ENCODE measurements at places on chromosomes 11 and 22. TPM values are rescaled to one million over a fixed set of nuclear protein-coding genes. Genes with fewer than 3 reads are reported as not detected.
A peak's percentile ranks its signal among the peaks of the same experiment; 100 is the strongest.

DNA sequence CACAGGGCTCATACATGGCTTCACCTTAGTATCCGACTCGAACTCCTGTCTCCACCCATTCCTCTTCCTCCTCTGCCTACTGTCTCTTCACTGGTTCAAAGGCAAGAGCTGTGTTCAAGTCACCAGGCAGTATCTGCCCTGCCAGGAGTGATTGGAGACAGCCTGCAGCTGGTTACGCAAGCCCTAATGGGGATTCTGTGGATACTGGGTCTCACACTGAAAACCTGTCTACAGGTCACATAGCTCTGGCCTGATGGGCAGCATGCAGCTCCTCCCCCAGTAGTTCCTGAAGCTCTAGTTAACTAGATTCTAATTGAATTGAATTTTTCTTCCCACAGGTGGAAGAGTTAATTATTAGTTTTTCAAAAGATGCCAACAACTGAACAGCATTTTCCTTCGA is 332.2 kb downstream of the TMEM135 start:
- no peak for DNase-seq

DNA sequence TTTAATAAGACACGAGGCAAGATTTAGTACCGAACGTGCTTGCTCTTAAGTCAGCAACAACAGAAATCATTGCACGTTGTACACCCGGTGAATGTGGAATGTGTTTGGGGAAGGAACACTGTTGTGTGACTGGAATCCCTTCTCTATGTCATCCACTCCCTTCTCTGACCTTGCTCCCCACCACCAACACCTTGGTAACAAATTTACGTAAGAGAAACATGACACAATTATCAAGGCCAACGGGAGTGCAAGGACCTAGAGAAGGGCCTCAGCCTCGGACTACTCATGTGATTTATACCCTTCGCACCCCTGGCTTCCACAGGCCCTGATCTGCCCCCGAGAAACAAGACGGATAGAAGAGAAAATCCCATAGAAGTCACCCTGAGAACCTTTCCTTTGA is 236.2 kb downstream of the LARGE1 start:
- DNase-seq = no peak

- DNase-seq = no peak
Observed at GRCh38 chr11:36014898-36015665, 71.2 kb downstream of the LDLRAD3 start.

- DNase-seq = no peak
Observed at GRCh38 chr11:108210441-108210840, 12.0 kb downstream of the NPAT start.

DNA sequence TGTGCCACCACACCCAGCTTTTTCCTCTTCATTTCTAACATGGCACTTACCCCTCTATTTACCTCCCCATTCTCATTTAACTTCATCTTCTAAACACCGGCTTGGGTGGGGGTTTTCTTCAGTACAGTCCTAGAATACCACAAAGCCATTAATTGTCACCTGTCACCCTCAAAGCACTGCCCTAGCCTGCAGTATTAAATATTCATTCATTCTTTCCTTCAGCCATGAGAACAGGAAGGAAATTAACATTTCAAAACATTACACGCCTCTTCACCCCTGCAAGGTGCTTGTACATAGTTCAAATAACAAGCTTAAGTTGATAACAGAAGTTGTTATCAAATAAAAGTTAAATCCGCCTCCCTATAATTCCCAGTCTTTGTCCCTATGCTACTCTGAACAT is 10.7 kb upstream of the VPS37C start:
- DNase-seq = no peak

GRCh38 chr11:235609-235996 is 539 bp downstream of the SIRT3 start:
- DNase-seq = no peak

DNA sequence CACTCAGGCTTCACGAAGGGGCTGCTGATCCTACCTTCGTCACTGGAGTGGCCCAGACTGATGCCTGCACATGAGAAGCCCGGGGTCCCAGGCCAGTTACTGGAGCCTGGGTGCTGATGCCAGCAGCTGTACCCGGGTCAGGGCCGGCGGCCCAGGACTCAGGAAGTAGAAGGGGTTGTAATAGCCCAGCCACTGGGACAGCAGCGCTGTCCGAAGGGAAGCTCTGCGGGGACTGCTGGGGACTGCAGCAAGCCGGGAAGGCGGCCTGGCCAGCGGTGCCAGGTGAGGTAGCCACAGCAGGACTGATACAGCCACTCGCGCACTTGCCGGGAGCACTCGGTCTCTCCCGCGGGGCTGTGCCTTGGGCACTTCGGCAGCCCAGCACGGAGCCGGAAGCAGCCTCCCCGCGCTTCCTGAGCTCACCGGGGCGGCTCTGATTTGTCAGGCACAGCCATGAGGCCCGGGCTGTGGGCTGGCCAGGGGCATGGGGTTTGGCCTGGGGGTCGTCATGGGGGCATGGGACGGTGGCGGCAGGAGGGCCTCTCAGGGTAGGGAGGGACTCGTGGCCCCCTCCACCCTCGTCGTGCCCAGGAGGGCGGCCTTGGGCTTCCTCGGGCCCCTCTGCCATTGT is 13.9 kb upstream of the OR8K1 start:
- DNase-seq = no peak

DNA sequence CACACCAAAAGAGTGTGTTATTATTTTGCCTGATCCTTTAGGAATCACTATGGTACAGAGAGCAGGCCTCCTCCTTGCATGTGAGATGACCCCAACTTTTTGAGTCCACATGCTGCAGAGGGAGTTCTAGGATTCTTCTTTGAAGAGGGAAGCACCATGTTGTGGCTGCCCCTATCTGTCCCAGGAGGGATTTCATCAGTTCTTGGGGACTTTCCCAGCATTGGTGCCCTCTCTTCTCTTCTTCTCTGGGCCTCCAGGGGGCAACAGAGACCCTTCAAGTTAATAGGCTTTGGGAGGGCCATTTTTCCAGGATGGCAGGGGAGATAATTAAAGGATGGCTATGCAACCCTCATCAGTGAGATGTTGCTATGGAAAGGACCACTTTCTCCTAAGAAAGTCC is 3.6 kb downstream of the MMP1 start:
- no peak for DNase-seq

DNA sequence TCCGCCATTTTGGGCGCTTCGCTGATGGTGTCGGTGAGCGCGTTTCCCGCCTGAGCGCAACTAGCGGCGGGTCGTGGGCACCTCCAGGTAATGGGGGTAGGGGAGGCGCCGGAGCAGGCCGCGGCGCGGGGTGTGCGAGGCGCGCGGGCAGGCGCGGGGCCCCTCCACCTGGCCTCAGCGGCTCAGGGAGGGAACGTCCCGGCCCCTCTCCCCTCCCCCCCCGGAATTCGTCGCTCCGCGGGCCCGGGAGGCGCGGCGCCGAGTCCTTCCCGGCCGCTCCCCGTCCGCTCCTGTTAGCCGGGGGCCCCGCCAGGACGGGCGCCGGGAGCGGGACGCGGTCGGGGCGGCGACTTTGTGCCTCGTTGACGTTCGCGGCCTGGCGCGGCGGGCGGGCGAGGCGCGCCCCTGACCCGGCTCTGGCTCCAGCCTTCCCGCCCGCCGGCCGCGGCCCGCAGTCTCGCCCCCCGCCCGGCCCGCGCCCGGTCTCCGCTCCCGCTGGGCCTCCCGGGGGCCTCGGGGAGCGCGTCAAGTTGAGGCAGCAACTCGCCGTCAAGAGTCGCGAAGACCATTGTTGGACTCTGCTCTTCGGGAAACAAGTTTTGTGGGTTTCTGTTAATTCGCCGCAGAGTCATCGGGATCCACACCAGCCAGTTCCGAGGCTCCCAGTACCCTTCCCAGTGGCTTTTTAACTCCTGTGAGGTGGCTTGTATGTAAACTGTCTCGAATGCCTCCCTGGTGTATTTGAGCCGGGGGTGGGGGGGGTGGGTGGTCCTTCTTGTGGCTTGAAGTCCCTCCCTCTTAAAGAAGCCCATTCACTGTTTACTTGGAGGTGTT is at the start of gene PPP6R3:
Gene PPP6R3, plus strand, starts transcription at position 12 of the 834 bp plus-strand sequence. CDS start 76,913 bp downstream, outside the sequence.
- DNase-seq = no peak

DNA sequence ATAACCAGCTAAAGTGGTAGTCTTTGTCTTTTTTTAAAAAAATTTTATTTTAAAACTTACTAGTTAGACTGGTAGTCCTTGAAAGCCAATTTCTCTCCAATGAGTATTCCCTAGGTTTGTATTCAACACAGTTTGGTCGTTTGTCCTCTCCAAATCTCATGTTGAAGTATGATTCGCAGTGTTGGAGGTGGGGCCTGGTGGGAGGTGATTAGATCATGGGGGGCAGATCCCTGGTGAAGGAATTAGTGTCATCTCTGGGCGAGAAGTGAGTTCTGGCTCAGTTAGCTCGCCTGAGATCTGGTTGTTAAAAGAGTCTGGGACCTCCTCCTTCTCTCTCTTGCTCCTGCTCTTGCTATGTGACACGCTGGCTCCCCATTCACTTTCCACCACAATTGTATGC is 18.0 kb downstream of the FLI1 start:
- DNase-seq = no peak

DNA sequence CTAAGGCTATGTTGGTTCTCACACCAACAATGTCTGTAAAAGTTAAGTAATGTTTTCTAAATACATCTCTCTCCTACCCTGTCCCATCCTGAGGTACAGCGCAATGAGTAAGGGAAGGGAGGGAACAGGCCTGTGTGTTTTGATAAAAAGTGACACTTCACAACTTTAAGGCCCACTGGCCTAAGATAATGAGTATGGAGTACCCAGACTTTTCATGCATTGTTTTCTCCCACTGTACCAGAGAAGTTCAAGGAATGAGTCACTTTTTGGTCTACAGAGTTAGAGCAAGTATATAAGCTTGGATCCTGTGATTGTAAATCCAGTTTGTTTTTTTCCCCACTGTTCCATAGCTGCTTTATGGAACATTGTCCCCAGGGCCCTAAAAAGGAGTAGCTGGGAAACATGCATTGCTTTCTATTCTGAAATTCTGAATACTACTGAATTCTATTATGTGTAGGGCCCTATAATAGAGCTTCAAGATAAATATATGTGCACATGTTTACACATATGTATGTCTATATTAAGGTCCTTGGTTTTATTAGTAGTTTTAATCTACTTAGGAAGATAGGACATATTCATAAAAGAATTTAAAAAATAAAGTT is 29.8 kb downstream of the KCNE3 start:
- DNase-seq = no peak

DNA sequence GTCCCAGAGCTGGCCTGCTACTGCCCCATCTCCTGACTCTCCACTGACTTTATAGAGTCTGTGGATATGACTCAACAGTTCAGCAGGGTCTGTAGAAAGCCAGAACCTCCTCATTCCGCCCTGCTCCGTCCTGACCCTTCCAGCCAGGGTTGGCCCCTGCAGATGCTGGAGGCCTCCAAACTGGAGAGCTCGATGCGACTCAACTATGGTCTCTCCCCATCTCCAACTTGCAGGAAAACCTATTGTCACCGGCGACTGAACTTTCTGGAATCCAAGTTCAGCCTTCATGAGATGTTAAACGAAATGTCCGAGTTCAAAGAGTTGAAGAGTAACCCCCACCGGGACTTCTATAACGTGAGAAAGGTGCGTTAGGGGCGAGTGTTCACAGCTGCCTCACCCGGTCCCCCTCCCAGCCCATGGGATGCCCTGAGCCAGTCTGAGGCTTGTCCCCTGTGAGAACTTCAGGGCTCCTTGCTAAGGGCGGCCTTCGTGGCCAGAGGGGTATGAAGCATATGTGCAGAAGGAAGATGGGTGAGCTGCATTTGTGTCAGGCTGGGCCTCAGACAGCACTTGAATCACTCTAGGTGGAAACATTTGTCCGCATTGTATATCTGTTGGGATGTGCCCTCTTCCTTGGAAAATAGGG is 32.1 kb downstream of the AMPD3 start:
- no peak for DNase-seq

GRCh38 chr11:62555464-62556107 is 9.0 kb upstream of the AHNAK start:
- DNase-seq = peak; percentile 61

- DNase-seq = no peak
Observed at GRCh38 chr22:19213001-19213400, 34.5 kb upstream of the SLC25A1 start.

- no peak for DNase-seq
Observed at GRCh38 chr22:35597692-35598395, 19.3 kb downstream of the MB start.

- DNase-seq = peak; percentile 75
Observed at GRCh38 chr22:50620593-50621355, 7.2 kb downstream of the ARSA start.

- DNase-seq = no peak
Observed at GRCh38 chr11:76787911-76788596, 4.9 kb downstream of the TSKU start.

DNA sequence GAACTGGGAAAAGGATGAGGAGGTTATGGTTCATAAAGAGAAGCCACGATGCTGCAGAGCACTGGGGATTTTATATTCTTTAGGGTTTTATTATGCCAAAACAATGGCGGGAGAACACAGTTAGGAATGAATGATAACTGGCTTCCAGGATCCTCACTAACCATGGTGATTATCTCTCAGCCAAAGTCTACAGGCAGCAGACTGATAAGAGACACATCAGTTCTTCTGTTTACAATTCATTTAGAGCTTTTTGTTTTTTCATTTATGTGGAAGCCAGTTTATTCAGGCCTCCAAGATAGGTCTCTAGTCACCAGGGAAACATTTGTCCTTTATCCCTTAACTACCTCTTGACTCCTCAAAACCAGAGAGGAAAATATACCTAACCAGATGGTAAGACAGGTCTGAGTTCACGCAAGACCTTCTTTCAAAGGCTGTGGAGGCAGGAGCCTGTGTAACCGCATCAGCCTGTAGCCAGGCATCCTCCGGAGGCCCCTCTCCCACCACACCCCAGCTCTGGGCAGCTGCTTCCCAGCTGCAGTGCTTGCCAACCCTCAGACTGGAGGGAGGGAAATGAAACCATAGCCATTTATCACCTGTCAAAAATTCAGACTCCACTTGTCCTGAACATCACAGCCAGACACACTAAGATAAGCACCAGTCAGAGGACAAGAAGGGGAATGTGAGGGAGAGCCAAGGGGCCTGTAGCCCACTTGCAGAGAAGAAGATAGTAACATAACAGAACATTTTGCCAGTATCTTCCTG is 57.2 kb upstream of the FAM181B start:
- no peak for DNase-seq

GRCh38 chr22:37953062-37953436 is 352 bp downstream of the C22orf23 start:
- DNase-seq = no peak

BRMS1 gene
- 53.9 TPM for total RNA-seq

OR52I2 gene
- total RNA-seq = not detected

VPREB1 gene
- total RNA-seq = not detected

TIMP3 gene
- total RNA-seq = 0.26 TPM

THRSP gene
- not detected for total RNA-seq

HEPN1 gene
- not detected for total RNA-seq

TMEM132A gene
- not detected for total RNA-seq

GRAP2 gene
- 195 TPM for total RNA-seq

MYO18B gene
- 0.65 TPM for total RNA-seq

OVOL1 gene
- total RNA-seq = not detected

MUC2 gene
- not detected for total RNA-seq

All from T-helper 17 cell (primary cell).